ENCODE measurements at places on chromosomes 3 and 15. TPM values are rescaled to one million over a fixed set of nuclear protein-coding genes. Genes with fewer than 3 reads are reported as not detected.

- DNase-seq: no peak
Measured at GRCh38 chr3:98814817-98815420, 51.8 kb downstream of the ST3GAL6 start.

DNA sequence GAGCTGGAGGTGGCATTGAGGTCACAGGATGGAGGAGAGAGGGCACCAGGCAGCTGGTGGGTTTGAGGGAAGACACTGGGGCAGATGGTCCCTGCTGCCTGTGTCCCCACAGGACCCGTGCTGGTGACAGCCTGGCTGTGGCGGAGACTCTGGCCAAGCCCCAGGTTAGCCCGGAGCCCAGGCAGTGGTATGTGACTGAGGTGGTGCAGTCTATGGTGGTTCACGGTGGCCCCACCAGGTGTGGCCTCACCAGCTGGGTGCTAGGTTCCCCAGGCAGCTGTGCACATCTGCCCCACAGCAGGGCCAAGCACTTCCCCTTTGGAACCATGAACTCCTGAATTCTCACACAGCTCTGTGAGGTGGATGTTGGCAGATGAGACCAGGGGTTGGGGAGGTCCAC lies 15.4 kb downstream of the PLXNA1 start:
- DNase-seq: no peak

The RASL12 gene
- total RNA-seq: 19.7 TPM

The ITIH3 gene
- total RNA-seq: 0.35 TPM

The C3orf49 gene
- total RNA-seq: not detected

GRCh38 chr15:35107122-35107521 lies 22.0 kb upstream of the NANOGP8 start:
- DNase-seq: no peak

- no peak for DNase-seq
Measured at GRCh38 chr15:49750553-49750952, 129.7 kb downstream of the DTWD1 start.

DNA sequence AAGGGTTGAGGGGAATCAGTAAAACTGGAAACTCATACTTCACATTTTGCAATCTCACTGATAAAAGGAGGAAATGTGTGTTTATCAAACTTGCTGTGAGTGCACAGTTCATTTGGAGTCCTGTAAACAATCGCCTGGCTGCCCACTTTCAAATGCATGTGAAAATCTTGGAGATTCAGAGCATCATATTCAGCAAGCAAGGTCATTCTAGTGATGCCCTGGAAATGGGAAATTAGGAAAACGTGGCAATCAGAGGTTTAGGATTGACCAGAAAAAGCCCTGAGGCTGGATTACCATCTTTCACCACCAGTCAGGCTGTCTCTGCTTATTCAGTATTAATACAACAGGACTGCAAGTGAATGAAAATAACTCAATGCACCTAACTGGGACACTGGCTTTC lies 23.9 kb downstream of the DPH6 start:
- no peak for DNase-seq

DNA sequence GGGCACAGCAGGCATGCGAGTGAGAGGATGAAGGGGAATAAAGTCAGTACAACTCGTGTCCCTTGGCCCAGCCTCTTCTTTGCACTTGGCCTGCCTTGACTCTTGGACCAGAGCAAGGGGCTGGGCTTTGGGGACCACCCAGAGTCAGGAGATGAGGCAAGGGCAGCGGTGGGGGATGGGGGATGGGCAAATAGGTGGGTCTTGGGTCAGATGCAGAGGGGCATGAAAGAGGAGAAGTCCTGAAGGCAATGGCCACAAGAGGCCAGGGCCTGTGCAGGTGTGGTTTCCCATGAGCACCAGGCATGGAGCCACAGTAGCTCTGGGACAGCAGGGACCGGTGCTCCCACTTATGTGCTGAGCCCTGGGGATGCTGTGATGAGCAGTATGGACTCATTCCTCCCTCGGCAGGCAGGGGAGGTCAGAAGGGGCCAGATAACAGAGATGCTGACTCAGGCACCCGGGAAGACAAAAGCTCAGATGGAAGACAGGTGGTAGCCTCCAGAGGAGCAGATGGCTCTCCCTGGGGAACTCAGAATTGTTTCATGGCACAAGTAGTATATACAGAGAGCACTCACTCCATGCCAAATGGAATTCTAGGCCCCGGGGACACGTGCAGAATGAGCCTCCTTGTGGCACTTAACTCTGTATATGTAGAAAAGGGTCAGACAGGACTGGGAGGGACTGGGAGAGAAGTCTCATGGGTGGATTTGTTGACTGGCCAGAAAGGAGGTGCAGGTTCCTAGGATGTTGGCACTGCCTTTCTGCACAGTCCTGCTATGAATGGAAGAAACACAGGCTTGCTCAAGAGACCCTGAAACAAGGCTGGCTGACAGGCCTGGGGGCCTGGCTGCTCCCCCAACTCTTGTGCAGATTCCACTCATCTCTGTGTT lies 14.3 kb downstream of the ZBTB47 start:
- peak; percentile 37 for DNase-seq

The TF gene
- 5.6 TPM for total RNA-seq

The ARHGEF26 gene
- 0.97 TPM for total RNA-seq

DNA sequence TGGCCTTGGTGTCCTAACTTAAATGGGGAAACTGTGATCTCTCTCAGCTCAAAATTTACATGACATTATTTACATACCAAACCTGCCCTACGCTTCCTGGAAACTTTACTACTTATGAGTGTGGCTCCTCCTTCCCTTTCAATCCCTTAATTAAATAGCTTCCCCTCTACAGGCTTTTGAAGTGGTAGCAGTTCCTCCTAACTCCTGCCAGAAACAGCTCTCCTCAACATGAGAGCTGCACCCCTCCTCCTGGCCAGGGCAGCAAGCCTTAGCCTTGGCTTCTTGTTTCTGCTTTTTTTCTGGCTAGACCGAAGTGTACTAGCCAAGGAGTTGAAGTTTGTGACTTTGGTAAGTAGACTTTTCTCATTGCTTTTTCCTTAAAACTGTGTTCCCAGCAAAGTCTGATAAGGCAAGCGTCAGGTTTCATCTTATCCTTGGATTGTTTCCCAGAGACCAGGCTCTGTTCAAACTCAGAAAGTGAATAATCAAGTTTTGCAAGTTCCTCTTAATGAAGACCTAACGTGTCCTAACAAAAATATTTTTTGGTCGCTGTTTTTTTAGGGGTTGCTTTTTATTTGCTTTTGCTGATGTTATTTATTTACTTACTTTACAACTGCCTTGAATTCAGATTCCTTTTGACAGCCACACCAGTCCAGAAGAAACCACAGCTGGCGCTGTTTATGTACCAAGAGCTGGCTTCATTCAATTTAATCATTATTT lies at the start of gene ACP3:
ACP3 (plus strand) TSS at position 179 of the 720 bp plus-strand sequence; CDS start at position 229, 50 bp downstream.
- DNase-seq: peak; percentile 69

The SYNPR gene
- not detected for total RNA-seq

DNA sequence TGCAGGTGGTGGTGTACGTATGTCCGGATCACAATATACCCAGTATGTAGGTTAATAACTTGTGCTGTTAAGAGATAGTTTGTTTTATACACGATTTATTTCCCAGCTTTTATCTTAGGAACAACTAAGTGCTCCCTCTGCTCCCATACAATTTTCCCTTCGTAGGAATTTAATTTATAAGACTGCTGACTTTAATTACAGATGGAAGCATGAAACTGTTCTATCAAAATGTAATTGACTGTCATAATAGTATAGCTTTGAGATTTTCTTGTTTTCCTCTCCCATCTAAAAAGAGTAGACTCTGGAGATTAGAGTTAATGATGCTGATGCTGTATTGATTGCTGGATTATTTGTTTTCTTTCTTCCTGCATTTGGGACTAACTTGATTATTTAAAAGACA lies 370.7 kb upstream of the SGO1 start:
- no peak for DNase-seq

- DNase-seq: no peak
Measured at GRCh38 chr3:194023501-194024280, 112.3 kb upstream of the HES1 start.

DNA sequence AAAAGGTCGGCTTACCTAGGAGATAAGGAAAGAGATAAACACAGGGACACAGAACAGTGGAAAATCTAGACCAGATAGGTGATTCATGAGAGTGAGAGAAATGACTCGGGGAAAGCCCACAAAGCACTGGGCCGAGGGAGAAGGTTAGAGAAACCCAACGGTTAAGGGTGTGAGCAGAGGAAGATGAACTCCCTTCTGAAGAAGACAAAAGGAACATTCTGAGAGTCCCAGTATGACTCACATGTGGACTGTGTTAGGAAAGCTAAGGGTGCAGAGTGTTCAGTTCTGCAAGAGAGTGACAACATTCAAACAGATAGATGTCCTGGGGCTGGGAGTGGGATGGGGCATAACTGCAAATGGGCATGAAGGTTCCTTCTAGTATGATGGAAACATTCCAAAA lies 83.0 kb downstream of the CNTN3 start:
- DNase-seq: no peak

DNA sequence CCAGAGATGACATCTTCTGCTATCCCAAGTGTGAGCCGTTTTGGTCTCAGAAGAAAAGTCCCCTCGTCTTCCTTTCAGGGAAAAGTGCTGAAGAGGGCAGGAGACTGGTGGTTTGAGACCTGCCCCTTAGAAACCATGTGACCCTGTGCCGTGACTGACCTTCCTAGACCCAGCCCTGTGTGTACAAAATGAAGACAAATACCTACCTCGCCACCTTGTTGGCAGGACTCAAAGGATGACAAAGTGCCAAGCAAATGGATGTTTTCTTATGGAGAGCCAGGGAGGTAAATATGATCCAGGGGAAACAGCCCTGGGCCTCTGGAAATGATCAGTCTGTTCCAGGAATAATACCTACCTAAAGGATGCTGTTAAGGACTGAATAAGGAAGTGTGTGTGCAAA lies 41.3 kb downstream of the FAM174B start:
- DNase-seq: no peak

The CCR9 gene
- not detected for total RNA-seq

The GRAMD1C gene
- total RNA-seq: 1.1 TPM

DNA sequence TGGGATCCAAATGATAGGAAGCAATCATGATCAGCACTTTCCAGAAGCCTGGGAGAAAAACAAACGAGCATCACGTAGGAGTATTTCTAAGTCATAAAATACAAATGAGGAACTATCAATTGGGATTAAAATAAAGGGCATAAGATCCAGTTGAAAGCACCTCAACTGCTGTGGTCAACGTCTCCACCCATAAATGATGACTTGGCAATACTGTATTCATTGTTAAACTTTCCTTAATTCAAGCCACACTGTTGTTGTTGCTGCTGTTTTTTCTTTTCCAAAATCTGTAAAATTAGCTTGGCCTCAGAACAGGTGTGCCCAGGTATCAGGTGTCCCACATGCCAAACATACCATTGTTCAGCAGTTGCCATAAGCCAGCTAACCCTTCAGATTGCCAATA lies 395.8 kb downstream of the NTRK3 start:
- DNase-seq: no peak

The TRIM42 gene
- total RNA-seq: not detected

- DNase-seq: no peak
Measured at GRCh38 chr3:16076564-16076963, 97.9 kb upstream of the GALNT15 start.

DNA sequence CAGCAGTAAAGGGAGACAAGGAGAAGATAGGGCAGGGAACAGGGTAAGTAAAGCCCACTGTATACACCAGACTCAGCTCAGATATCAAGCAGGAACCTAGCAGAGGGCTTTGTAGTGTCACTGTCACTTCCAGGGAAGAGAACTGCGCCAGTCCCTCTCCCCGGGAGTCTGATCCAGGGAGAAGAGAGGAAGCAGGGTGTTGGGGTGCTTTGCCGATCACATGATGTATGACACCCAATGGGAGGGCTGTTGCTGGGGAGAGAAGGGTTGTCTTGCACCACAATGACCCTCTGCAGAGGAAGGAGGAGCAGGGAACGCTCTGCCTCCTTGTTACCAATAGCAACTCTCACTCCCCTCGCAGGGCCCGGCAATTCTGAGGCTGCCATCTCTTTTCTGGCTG lies 147.2 kb upstream of the SLC2A2 start:
- no peak for DNase-seq

GRCh38 chr3:58000306-58001085 lies 7.7 kb upstream of the FLNB start:
- DNase-seq: no peak

- no peak for DNase-seq
Measured at GRCh38 chr3:113606539-113607218, 74.3 kb downstream of the SIDT1 start.

- DNase-seq: peak; percentile 66
Measured at GRCh38 chr15:31197497-31198414, 96.2 kb upstream of the TRPM1 start.

DNA sequence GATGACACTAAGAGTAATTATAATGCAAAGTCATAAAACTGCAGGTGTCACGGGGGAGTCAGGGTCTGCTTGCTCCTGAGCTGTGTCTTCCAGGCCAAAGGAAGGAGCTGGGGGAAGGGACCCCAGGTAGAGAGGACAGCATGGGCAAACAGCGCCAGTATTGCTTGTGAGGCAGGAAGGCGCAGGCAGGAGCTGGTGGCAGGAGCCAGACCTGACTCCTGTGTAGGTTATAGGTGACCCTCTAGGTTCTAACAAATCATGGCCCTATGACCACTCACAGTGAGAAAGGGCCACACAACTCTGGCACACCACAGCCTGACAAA lies 1.9 kb downstream of the CISH start:
- no peak for DNase-seq

The ACKR4 gene
- 2.9 TPM for total RNA-seq

- no peak for DNase-seq
Measured at GRCh38 chr15:91480426-91480825, 373.1 kb upstream of the SLCO3A1 start.

DNA sequence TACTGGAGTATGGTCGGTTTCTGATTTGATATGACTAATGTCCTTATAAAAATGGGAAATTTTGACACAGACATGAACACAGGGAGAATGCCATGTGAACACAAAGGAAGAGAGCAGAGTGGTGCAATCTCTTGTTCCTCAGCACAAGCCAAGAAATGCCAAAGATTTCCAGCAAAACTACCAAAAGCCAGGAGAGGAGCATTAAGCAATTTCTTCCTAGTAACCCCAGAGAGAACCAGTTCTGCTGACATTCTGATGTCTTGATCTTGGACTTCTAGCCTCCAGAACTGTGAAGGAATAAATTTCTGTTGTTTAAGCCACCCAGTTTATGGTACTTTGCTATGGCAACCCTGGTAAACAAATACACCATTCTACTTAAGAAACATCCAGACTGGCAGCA lies 227.8 kb upstream of the MRPL3 start:
- no peak for DNase-seq

DNA sequence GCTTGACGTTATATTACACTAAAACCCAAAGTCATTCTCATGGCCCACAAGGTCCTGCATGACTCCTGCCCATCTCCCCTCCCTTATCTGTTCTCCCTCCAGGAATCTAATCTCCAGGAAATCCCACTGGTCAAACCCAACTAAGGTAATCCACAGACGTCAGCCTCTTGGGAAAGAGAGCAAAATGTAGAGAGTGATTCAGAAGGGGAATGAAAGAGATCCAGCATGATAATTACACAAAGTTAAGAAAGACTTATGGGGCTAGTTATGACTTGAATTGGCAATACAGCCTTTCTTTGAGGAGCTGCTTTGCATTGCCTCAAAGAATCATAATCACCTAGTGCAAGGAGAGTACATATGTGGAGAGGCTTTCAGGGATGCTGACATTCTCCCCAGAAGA lies 137.8 kb upstream of the MYRIP start:
- DNase-seq: no peak

The SNX4 gene
- total RNA-seq: 17.4 TPM

Measured in Right ventricle myocardium superior (tissue), 1 donor.